ENCODE measurements at places on chromosomes 5 and 9.

GRCh38 chr5:999724-1000123, 8.9 kb upstream of the NKD2 start:
- no peak for DNase-seq

- no peak for DNase-seq
Observed at GRCh38 chr9:115155037-115155436, 37.1 kb upstream of the TNC start.

- no peak for DNase-seq
Observed at GRCh38 chr5:154112255-154112654, 73.5 kb downstream of the MFAP3 start.

- DNase-seq: no peak
Observed at GRCh38 chr5:94281236-94281801, 337.1 kb downstream of the KIAA0825 start.
